ENCODE measurements at places on chromosomes 7 and 10.

DNA sequence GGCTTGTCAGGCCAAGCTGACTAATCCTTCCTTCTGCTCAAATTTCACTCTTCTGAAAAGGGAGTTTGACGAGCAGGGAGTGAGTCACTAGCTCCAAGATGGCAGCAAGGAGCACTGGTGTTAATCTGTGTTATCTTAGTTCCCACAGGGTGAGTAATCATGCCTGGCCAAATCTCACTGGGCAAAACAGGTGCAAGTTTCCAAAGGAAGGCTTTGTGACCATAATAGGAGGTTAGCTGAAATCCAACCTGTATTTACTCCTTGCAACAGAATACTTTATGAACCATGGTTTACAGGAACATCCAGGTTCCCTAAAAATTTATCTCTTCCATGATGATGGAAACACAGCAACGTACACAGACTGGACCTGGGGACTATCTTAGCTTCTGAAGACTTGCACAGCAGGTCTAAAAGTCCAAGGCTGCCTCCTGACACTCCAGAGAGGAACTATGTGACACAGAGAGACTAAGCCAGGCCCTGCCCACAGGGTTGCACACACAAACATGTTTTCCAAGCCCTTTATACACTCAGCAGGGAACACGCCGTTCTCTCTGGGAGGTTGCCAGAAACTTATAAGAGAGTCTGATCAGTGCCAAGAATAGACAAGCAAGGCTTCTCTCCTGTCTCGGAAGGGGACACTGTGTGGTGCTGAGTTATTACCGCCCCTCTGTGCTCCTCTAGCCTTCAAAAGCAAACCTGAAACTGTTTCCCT lies 46.3 kb downstream of the PDK4 start:
- no peak for DNase-seq

DNA sequence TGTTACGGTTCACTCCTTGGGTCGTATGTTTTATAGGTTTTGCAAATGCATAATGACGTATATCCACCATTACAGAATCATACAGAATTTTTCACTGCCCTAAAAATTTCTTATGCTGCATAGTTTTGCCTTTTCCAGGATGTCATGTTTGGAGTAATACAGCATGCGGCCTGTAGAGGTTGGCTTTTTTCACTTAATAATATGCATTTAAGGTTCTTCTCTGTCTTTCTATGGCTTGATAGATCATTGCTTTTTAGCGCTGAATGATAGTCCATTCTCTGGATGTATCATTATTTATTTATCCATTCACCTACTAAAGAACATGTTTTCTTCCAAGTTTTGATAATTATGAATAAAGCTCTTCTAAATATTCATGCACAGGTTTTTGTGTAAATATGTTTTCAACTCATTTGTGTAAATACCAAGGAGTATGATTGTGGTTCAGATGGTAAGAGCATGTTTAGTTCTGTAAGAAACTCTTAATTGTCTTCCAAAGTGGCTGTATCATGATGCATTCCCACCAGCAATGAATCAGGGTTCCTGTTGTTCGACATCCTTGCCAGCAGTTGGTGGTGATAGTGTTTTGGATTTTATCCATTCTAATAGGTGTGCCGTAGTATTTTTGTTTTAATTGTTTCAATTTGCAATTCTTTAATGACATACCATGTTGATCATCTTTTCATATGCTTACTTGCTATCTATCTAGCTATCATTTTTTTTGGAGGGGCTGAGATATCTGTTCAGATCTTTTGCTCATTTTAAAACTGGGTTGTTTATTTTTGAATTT lies 531.2 kb upstream of the GHITM start:
- DNase-seq = no peak

GRCh38 chr10:106980495-106981451 lies 183.7 kb downstream of the SORCS1 start:
- no peak for DNase-seq

- no peak for DNase-seq
Measured at GRCh38 chr10:124119946-124120345, 26.5 kb upstream of the CHST15 start.

- DNase-seq = no peak
Measured at GRCh38 chr7:27890205-27890849, 150.4 kb downstream of the TAX1BP1 start.

DNA sequence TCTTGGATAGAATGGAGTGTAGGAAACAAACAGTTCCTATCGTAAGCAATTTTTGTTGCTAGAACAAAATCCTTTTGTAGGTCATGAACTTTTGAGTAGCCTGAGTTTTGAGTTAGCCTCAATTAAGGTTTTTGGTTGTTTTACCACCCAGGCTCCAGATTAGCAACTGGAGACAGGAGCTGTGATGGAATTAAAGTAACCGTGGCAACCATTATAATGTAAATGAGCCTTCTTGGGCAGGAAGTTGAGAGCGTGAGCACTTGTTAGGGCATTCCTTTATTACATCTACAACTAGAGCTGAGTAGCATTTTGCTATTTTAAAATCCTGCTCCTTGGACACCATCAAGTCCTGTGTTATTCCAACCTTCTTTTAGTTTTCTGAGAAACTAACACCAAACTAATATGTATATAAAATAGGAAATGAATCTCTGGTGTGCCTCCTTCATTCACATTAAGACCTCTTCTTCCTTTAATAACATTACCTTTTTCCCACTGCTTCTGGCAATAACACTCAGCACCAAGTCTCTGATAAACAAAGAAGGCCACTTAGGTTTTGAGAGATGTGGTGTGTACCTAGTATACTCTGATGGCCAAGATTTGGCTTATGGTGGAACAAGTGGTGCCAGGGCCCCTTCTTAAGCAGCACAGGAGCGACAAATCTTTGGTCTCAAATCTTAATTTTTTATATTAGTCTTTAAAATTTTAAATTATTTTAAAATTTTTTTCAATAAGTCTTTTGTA lies 34.0 kb downstream of the AHCYL2 start:
- no peak for DNase-seq

DNA sequence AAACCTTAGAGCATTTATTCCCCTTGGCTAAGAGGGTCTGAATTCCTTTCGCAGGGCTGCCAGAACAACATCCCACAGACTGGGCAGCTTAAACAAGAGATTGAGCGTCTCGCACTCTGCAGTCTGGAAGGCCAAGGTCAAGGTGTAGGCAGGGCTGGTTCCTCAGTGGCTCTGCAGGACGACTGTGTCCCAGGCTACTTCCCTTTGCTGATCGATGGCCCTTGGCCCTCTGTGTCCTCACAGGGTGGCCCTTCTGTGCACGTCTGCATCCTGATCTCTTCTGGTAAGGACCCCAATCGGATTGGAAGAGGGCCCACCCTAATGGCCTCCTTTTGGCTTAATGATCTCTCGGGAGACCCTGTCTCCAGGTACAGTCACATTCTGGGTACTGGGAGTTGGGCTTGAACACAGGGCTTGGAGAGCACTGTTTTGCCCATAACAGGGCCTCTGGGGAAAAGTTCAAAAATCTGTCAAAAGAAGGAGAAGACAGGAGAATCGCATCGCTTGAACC lies 35.1 kb upstream of the DNAJB6 start:
- DNase-seq = no peak

GRCh38 chr10:24561453-24561852 lies 162.2 kb downstream of the ARHGAP21 start:
- no peak for DNase-seq

DNA sequence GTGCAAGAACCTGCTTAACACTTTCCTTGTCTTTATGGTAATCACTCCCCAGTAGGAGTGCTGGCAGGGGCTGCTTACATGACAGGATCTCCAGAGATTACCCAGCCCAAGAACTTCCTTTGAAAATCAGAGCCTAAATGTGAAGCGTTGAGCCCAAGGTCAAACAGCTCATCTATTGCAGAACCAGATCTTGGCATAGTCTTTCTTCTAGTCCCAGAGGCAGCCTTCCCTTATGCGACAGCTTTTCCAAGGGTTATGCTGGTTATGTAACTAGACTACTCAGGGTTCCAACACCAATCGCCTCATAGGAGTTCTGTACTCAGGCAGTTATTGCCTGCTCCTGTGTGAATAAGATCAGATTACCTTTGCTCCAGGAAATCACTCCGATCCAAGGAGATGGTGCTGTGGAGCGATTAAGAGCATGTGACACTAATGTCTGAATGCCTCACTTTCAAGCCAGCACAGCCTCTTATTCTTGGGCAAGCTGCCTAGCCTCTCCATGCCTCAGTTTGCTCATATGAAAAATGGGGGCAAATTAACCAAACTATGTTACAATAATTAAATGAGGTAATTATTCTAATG lies 8.4 kb upstream of the LGI1 start:
- no peak for DNase-seq

- DNase-seq = no peak
Measured at GRCh38 chr10:5076615-5077014, 17.6 kb upstream of the AKR1C3 start.

DNA sequence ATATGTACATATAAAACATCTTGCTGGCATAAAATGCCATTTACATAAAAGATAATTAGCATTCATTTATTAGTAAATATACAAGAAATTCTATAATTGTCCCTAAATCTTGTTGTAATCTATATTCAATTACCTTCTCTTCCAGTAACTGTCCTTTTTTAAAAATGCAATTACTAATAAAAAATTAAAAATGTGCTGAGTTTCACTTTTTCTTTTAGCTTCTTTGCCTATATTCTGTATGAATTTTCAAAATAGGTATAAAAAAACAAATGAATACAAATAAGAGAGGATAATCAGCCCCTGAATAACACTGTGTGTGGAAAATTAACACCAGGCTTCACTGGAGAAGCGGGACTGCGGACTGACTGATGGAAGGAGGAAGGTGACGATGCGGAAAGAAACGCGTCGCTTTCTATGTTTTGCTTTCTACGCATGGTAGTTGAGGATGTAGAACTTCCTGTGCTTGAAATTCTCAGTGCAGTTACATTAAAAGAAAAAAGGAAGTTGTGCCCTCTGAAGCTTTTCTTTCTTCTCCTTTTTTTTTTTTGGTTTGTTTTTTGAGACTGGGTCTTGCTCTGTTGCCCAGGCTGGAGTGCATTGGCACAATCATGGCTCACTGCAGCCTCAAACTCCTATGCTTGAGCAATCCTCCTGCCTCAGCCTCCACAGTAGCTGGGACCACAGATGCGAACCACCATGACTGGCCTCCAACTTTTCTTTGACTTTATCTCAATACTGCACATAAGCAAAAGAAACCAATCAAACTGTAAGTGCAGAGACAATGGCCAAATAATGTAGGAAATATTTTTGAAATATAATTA lies 7.4 kb upstream of the ZMYND11 start:
- DNase-seq = no peak

- no peak for DNase-seq
Measured at GRCh38 chr7:41421056-41421455, 281.8 kb downstream of the INHBA start.

DNA sequence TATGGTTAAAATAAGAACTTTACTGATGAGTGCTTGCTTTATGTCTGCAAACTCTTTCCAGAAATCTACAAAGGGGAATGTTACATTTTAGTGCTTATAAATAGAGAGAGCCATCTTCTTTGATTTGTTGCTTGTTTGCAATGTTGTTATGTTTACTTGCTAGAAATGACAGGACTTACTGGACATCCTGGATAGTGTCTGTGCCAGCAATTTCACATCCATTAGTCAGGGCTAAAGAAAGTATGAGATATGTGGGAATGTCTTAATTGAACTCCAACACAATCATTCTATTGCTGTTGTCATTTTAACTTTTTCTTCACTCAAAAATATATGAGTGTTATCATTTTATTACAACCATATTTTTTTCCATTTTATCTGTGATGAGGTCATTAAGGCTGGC lies 453.2 kb downstream of the TNS3 start:
- DNase-seq = no peak

DNA sequence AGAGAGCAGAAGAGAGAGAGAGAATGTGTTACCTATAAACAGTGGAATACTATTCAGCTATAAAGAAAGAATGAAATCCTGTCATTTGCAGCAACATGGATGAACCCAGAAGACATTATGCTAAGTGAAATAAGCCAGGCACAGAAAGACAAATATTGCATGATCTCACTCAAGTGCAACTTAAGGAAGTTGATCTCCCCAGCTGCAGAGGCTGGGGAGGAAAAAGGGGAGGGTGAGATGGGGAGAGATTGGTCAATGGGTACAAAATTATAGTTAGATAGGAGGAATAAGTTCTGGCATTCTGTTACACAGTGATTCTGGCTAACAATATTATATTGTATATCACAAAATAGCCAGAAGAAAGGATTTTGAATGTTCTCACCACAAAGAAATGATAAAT lies 11.2 kb upstream of the JAZF1 start:
- DNase-seq = no peak

GRCh38 chr10:13003004-13003403 lies 1.5 kb upstream of the CCDC3 start:
- DNase-seq = no peak
